ENCODE measurements at places on chromosomes 1 and 21.

GRCh38 chr1:235357485-235358373 is 9.5 kb upstream of the TBCE start:
- no peak for DNase-seq

DNA sequence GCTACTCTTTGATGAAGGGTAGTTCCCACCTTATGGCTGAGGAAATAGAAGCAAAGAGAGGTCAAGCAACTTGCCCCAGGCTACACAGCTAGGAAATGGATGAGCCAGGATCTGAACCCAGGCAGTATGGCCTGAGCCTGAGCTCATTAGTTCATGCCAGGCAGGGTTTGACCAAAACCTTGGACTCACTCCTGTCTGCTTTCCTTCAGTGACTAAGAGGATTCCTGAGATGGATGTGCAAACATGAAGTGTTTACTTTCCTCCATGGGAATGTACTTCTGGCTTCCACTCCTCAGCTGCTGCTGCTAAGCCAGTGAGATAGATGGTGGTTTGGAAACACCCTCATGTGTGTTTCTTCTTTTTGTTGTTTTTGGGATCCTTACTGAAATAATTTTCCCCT is 35.1 kb upstream of the ERRFI1 start:
- no peak for DNase-seq

- DNase-seq, result no peak
Observed at GRCh38 chr1:206082831-206083695, 30.1 kb downstream of the RHEX start.

DNA sequence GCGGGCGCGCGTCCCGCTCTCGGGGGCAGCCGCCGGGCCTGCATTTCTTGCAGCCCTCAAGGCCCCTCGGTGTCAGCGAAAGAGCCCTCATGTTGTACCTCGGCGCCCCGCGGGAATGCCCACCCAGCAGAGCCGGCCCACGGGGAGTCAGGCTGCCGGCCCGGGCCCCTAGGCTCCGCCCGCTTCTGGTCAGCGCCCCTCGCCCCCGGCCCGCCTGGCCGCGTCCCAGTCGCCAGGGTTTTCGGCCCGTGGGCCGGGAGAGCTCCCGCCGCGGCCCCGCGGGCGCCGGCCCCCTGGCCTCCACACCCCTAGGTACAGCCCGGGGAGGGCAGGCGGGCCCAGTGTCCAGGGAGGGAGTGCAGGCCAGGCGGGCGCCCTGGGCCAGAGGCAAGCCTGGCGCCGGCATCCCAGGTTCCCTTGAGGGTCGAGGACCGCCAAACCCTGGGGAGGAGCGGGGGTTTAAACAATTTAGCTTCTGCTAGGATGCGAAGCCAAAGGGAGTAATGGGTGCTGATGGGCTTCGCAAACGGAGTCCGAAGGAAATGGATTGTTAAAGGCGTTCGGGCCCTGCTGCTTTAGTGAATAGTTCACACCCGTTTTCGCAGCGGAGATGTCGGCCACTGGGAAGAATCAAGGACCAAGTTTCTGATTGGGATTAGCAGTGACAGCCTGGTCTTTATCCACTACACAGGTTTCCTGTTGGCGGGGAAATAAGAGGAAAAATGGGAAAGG is 486 bp upstream of the KCNA3 start:
- DNase-seq, result no peak

GRCh38 chr1:206678490-206678889 is 6.2 kb upstream of the MAPKAPK2 start:
- no peak for DNase-seq

DNA sequence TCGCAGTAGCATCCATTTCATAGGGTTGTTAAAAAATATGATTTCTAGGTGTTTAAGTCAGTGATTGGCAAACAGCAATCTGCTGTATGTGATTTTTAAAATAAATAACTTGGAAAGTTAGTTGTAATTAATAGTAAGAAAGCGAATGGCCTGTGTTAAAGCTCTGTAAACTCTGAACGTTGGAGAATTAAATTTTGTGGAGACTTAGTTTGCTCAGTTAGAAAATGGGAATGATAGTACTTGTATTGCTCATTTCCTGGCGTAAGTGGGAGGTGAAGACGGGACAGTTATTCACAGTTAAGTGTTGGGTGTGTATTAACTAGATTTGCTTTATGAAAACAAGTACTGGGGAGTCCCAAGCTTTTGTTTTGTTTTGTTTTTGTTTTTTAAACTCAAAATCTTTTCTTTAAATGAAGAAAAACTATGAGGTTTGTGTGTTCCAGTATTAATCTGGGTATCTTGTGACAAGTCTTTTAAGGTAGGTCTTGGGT is 995 bp downstream of the CACYBP start:
- DNase-seq, result no peak

GRCh38 chr1:115283681-115284146 is 54.3 kb downstream of the NGF start:
- no peak for DNase-seq

GRCh38 chr21:25646474-25646873 is 7.4 kb downstream of the JAM2 start:
- no peak for DNase-seq

DNA sequence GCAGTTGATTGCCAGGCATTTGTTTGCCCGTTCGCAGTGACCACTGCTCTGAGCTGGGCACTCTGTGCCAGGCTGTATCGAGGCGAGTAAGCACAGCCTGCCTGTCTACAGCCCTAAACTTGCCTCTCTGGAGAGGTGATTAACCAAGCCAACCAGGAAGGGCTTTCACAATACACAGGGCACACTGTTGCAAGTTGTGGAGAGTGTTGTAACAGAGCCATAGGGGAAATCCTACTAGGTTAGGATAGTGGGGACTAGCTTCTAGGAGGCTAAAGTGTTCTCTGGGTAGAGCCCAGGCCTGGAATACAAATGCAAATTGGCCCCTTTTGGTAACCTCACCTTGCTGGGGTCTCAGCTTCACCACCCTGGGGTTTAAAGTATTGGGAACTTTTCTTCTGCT is 23.8 kb downstream of the PRDM2 start:
- DNase-seq, result no peak
